ENCODE measurements at places on chromosomes 2 and 18.

GRCh38 chr2:148201075-148202004 is 180.4 kb downstream of the MBD5 start:
- DNase-seq: peak; percentile 45

DNA sequence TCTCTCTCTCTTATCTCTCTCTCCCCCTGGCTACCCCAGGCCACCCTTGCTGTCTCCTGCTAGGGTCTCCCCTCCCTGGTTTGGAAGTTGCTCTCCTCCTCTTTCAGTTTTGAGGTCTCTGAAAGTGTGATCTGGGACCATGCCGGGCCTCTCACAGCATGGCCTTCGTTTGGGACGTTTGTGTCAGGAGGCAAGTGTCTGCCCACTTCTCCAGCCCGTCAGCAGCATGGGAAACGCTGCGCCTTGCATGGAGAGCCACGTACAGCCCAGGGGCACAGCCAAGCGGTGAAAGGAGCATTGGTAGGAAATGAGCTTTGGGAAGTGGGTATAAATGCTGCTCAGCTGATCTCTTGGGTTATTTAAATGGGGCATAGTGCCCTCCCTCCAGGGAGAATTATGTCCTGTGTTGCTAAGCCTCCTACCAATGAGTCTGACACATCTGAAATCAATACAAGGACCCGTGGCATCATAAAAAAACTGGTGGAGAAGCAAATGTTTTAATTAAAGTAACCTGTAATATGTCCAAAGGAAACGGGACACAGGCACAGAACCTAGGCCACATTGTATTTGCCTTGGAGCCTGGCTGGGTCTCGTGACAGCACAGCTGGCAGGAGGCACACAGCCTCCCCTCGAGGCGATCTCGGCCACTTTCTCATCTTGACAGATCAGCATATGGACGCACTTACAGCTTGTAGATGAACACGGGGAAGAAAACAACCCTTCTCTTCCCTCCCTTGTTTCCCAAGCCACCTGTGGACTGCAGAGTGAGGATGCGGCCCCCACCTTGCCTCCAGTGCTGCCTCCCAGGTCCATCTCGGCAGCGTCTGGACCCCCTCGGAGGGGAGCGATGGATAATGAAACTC is 72.7 kb downstream of the SH3RF3 start:
- DNase-seq: no peak

GRCh38 chr2:1898461-1899395 is 154.4 kb upstream of the PXDN start:
- no peak for DNase-seq

GRCh38 chr2:112834396-112835037 is 2.1 kb downstream of the IL1B start:
- no peak for DNase-seq

DNA sequence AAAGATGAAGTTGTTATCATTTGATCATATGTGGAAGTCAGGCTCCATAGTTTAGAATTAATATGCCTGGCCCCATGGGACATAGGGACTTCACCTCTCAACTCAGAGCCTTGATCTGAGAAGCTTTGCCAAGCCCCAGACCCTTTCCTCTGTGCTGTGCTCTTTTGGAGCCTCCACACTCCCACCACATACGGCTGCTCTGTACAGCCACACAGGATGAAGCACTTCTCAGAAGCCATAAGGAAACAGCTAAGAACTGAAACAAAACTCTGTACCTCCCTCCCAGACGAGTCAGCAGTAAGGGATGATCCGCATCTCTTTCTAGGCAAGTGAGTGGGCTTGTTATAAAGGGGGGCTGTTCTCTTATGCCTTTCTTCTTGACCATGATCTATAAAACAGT is 66.5 kb downstream of the CAB39 start:
- no peak for DNase-seq

- no peak for DNase-seq
Observed at GRCh38 chr2:240902615-240903041, 3.5 kb upstream of the CROCC2 start.

GRCh38 chr2:102841107-102841840 is 79.4 kb downstream of the TMEM182 start:
- DNase-seq: peak; percentile 81

DNA sequence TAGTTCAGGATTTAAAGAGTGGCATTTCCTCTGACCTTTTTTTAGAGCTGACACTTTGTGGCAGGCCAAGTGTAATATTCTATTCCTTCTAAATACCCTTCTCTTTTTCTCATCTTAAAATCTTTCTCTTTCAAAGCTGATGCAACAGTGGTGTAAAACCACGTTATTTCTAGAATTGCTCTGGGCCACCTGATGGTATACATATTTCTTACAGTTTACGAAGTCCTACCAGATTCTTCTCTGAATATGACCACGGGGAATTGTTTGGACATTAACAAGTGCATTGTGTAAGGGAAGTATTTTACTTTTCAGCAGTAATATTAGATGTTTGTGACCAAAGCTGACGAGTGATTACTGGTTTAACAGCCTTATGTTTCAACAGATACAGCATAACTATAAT is 109.9 kb downstream of the PTPRM start:
- DNase-seq: no peak

DNA sequence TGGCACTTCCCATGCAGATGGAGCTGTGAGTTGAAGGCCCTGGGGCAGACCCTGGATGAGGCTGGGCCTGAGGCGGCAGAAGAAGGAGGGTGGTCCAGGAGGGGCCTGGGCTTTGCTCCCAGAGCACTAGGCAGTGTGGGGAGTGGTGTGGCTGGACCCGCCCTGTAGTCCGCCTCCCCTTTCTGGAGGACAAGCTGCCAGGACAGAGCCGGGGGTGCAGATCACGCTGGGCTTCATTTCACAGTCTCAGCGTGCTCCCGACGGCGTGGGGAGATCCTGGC is 49.8 kb downstream of the PTGR3 start:
- DNase-seq: no peak

DNA sequence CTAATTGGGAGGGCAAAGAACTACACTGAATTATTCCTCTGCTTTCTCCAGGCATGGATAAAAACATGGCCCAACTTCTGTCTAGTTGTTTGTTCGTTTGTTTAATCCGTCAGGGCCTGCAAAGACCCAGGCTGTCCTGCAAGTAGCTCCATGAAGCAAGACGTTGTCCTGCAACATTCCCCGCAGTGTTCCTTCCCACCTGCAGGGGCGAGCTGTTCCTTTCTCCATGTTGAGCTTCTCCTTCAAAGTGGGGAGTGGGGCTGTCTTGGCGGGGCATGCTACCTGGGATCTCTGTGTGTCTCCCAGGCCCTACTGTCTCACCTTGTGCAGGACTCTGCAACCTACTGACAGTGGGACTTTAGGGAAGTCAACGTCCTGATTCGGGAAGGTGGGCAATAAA is 264.0 kb upstream of the SMIM21 start:
- DNase-seq: no peak

- DNase-seq: no peak
Observed at GRCh38 chr2:134399096-134399495, 145.2 kb downstream of the MGAT5 start.

GRCh38 chr2:12949406-12949805 is 232.7 kb downstream of the TRIB2 start:
- DNase-seq: no peak
